ENCODE measurements at places on chromosomes 1 and 21.

- DNase-seq = no peak
Measured at GRCh38 chr1:31376375-31377134, 3.7 kb upstream of the FABP3 start.

DNA sequence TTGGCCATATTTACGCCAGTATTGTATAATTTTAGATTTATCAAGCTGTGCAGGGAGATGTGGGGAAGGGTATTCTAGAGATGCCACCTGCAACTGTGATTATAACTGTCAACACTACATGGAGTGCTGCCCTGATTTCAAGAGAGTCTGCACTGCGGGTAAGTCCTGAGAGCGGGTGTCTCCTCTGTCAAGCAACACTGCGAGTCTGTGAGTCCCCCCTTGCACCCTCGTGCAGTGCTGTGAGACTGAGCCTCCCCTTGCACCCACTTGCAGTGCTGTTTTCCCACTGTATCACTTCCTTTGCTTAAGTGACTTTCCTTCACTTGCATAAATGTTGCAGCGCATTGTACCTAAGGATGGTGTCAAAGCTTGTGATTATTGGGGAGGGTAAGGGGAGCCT lies 75.0 kb downstream of the TPR start:
- no peak for DNase-seq

- no peak for DNase-seq
Measured at GRCh38 chr1:72830606-72831390, 548.5 kb upstream of the NEGR1 start.

GRCh38 chr1:81607924-81608323 lies 192.8 kb upstream of the ADGRL2 start:
- DNase-seq = no peak

DNA sequence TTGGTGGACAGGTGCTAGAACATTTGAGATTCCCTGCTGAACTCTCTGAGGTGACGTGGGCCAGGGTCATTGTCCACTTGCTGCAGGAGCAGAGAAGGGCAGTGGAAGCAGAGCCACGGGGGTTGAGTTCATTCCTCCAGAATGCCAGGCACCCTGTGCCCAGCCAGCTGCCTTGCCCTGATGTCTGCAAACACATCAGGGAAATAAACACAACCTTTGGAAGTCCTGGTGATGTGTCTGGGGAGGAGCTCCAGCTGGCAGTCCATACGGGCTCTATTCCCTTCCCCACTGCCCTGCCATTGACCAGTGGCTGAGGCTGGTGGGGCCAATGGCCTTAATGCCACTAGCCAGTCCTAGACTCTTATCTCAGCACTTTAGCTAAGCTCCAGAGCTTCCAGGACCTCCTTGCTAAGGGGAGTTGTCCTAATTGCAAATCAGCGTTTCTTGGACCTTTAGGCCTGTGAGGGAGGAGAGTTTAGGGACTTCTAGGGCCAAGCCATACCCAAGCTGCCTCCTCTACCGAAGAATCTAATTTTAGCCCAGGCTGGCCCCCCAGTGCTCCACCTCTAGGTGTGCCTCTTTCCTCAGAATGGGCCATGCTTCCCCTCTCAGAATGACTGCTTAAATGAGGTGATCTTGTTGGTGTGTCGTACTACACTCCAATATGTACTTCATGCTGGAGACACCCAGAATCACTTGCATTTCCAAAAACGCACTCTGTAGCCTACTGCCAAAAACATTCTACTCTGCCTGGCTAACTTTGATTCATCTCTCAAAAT lies 25.9 kb upstream of the MFSD2A start:
- DNase-seq = no peak

- peak; percentile 30 for DNase-seq
Measured at GRCh38 chr1:190475421-190476141, 2.1 kb downstream of the BRINP3 start.

- DNase-seq = no peak
Measured at GRCh38 chr1:219659684-219660083, 46.8 kb upstream of the ZC3H11B start.

GRCh38 chr1:40782371-40782956 lies 1.1 kb upstream of the KCNQ4 start:
- DNase-seq = no peak

GRCh38 chr1:229889031-229889517 lies 178.0 kb upstream of the GALNT2 start:
- DNase-seq = no peak

DNA sequence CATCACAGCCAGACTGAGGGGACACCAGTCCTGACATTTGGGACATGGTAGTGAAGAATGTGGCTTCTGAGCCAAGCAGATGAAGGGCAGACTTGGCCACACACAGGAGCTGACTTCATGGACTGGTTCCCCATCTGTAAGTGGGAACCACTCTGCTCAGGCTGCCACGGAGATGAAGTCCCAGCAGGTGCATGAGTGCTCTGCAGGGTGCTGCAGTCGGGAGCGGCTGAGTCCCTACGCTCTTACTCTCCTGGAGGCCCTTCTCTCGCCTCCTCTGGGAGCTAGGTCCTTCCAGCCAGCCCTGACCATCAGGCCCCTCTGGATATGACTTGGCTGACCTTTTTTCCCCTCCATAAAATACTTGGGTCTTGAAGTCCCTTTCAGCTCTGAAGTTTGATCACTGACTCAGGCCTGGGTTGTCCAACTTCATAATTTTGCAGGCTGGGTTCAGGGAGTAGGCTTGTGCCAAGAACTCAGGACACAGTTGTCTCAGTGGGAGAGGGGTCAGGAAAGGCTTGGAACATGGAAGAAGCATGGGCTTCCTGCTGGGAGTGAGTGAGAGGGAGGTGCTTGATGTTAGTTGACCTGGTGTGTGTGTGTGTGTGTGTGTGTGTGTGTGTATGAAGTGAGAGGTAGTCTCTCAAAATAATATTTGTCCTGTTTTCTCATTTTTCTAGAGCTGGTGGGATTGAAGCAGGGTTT lies 21.0 kb upstream of the EPS8L3 start:
- no peak for DNase-seq

DNA sequence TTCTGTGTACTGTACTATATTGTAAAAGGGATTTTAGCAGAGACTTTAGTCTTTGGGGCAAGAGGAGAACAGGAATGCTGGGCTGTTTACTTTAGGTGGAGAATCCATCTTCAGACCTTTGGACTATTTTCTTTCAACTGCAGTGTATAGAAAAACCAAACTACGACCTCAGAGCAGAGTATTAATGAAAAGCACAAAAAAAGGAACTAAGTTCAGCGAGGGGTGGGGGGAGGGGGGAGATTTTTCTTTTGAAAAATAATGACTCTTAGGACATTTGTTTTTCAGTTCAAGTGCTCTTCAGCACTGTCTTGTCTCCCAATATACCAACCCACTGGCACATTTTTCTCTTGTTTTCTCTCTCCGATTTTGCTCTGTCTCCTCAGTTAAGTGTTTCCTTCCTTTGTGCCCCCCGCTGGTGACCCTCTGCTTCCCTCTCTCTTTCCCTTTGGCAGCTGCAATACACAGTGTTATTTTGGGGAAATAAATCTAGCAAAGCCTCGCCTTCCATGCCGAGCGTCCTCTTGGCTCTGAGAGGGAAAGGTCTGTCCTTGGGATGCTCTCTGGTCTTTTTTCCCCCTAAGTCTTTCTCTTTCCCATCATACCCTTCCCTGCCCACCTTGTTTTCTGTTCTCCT lies 44.8 kb downstream of the ACP6 start:
- no peak for DNase-seq
